ENCODE measurements at places on chromosomes 5 and 9.
A peak's percentile ranks its signal among the peaks of the same experiment; 100 is the strongest.

DNA sequence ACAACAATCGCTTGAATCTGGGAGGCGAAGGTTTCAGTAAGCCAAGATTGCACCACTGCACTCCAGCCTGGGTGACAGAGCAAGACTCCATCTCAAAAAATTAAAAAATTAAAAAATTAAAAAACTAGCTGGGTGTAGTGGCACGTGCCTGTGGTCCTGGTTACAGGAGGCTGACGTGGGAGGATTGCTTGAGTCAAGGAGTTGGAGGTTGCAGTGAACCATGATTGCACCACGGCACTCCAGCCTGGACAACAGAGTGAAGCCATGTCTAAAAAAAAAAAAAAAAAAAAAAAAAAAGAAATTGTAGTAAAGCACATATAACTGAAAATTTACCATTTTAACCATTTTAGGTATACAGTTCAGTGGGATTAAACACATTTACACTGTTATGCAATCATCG lies 13.1 kb upstream of the CCIN start:
- DNase-seq, result no peak

- peak; percentile 16 for DNase-seq
Observed at GRCh38 chr5:57172466-57173318, 1.2 kb upstream of the GPBP1 start.

GRCh38 chr9:88435336-88435735 lies 47.1 kb downstream of the SPIN1 start:
- no peak for DNase-seq

GRCh38 chr5:109838157-109838556 lies 148.4 kb downstream of the MAN2A1 start:
- DNase-seq, result no peak

DNA sequence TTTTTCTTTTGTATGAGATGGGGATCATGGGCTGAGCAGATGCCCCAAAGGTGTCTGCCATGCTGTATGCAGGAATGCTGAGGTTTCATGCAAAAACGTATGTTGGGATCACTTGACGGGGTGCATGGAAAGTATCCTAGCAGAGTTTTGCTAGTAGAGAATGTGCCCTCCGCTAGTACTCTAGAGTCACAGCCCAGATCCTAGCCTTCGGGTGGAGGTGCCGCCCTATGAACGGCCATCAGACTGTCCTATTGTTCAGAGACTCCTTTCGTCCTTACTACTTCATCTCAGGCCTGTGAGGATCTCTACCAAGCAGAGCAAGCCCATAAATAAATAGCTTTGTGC lies 69.6 kb upstream of the SPATA31E1 start:
- no peak for DNase-seq

DNA sequence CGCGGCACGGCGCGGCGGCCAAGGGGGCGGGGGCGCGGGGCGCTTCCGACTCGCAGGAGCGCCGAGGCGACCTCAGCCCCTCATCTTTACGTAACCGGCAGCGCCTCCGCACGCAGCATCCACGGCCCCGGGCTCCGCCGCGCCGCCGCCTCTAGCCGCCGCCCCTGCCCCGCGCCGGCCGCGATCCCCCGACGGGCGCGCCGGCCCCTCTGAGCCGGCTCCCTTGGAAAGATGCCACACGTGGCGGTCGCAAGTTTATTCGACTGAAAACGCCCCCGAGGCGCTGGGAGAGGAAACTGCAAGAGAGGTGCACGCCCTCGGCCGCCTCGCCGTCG lies 1.0 kb downstream of the KLF9 start:
- peak; percentile 45 for DNase-seq

GRCh38 chr5:141211-141610 lies 49.2 kb downstream of the PLEKHG4B start:
- no peak for DNase-seq

- DNase-seq, result no peak
Observed at GRCh38 chr5:180900178-180900577, 1.2 kb downstream of the BTNL8 start.

DNA sequence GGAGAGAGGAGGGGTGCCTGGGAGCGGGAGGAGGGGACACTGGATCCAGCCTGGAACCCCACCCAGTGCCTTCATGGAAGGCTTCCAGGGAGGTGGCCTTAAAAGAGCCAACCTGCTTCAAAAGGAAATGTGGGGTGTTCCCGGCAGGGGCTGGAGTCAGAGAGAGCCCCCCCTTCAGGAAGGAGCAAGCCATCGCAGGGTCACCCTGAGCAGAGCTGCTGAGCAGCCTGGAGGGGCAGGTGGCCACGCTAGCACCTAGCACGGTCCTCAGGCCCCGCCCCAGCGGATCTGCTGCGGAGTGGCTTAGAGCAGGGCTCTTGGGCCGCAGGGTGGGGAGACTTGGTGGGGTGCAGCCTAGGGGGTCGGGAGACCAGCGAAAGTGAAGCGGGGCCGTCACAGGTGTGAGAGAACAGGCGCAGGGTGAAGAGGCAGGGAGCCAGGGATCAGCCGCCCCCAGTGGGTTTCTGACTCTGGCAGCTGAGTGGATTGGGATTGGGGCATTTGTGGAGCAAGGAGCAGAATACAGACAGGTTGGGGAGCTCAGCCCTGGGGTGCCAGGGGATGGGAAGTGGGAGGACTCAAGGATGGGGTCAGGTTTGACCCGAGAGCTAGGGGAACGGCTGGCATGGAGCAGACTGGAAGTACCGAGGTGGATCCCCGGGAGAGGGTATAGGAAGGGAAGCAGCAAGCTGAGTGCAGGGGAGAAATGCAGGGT lies 1.5 kb downstream of the LCN2 start:
- no peak for DNase-seq

DNA sequence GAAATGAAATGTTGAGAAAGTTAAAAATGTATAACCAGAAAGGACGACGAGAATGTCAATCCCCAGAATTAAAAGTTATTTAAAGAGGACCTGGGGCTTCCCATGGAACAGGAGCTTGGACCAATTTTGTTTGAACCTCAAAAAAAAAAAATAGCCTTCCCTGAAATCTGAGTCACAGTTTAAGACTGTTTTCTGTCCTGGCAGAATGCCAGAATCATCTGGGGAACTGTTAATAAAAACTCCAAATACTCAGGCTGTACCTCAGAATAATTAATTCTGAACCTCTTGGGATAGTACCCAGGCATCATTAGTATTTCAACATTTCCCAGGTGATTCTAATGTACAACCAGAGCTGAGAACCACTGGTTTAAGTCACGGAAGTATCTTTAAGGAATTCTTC lies 102.2 kb upstream of the SLCO6A1 start:
- no peak for DNase-seq

DNA sequence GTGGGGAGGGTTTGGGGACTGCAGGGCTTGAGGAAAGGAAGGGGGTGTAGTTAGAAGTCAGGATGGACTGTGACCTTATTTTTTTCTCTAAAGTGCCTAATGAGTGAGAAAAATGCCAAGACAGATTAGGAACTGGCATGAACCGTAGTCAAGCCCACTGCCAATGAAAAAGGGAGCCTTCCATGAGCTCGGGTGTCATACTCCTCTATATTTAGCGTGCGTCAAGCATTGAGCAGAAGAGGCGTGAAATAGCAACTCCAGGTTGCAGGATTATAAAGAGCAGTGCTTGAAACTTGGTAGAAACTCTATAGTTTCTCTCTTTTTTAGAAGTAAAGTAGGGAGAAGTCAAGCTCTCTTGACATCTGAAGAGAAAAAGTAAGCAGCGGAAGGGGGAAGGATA lies 1.8 kb downstream of the SGCD start:
- DNase-seq, result no peak

- DNase-seq, result no peak
Observed at GRCh38 chr9:132164604-132165362, 2.9 kb downstream of the NTNG2 start.

GRCh38 chr5:121090822-121091221 lies 626.7 kb downstream of the PRR16 start:
- no peak for DNase-seq
